Activated CD4-positive, alpha-beta memory T cell treated with anti-CD3 and anti-CD28 coated beads, Interleukin-2, amount 10 ng/mL, durations not matched to agents 7 days and 5 days (primary cell): ENCODE measurements at places on chromosomes 6 and 20. TPM values are rescaled to one million over a fixed set of nuclear protein-coding genes. Genes with fewer than 3 reads are reported as not detected.

CPNE5 gene
- total RNA-seq = 4.0 TPM

C20orf141 gene
- not detected for total RNA-seq

LGSN gene
- total RNA-seq = 0.15 TPM

SCRT2 gene
- not detected for total RNA-seq

CHRNA4 gene
- not detected for total RNA-seq

HCK gene
- 0.35 TPM for total RNA-seq

PRND gene
- not detected for total RNA-seq

ZSCAN23 gene
- total RNA-seq = 0.38 TPM

GABRR2 gene
- total RNA-seq = 0.70 TPM

IMPG1 gene
- total RNA-seq = not detected

TCP11 gene
- not detected for total RNA-seq

MAS1 gene
- not detected for total RNA-seq

SLC25A27 gene
- not detected for total RNA-seq

JAG1 gene
- total RNA-seq = 0.30 TPM

CCM2L gene
- total RNA-seq = not detected

MTCH1 gene
- total RNA-seq = 131 TPM

BPIFA1 gene
- total RNA-seq = not detected

ENPP1 gene
- total RNA-seq = 0.53 TPM

SIRT5 gene
- total RNA-seq = 10.5 TPM

DSP gene
- total RNA-seq = 0.15 TPM

CST7 gene
- total RNA-seq = 178 TPM

ULBP1 gene
- total RNA-seq = 2.1 TPM

B3GAT2 gene
- not detected for total RNA-seq

CDSN gene
- total RNA-seq = not detected

CNBD2 gene
- total RNA-seq = 4.6 TPM

DAAM2 gene
- total RNA-seq = not detected

CEBPB gene
- total RNA-seq = 36.5 TPM

BCKDHB gene
- total RNA-seq = 16.5 TPM

ACOT8 gene
- 36.5 TPM for total RNA-seq

SMLR1 gene
- total RNA-seq = not detected

BHLHE23 gene
- total RNA-seq = not detected
